ENCODE measurements at places on chromosomes 5 and 9.

DNA sequence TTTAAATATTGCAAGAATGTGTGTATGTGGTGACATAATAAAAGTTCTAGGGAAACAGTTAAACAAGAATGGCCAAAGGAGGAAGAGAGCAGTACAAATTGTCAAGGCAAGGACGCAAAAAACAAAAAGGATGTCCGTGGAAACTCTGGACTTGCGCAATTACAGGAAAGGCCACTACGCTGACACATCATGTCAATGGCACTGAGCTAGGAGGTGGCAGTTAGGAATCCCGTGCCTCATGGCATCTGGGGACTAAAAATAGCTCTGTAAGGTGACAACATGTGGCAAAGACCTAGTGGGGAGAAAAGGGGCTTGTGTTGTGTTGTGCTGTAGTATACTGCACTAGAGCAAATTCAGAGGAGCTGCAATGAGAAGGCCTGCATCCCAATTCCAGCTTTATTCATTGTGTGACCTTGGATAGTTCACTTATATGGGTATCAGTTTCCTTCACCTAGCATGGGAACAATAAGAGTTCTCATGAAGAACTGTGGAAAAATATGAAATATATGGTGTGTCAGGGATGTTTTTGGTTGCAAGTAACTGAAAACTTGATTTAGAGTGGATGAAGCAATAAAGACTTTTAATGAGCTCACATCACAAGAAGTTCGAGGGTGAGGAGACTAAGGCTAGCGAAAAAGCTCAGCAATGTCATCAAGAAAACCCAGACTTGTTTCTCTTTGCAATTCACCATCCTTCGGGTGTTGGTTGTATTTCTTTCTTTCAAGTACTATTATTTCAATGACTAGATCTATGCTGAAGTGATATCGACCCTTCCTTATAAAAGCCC is 124.1 kb upstream of the STC2 start:
- no peak overlapping the region for H3K27ac ChIP-seq
- no peak overlapping the region for H3K4me3 ChIP-seq
- no peaks in the 10 kb centered on the region for H3K27me3 ChIP-seq
- H3K4me1 ChIP-seq = no peaks in the 10 kb centered on the region
- no peak for DNase-seq

GRCh38 chr9:34059281-34059680 is 10.6 kb upstream of the UBAP2 start:
- H3K4me1 ChIP-seq = no peaks in the 10 kb centered on the region
- H3K27me3 ChIP-seq = no peaks in the 10 kb centered on the region
- no peak for DNase-seq
- no peak overlapping the region for H3K4me3 ChIP-seq
- no peak overlapping the region for H3K27ac ChIP-seq

DNA sequence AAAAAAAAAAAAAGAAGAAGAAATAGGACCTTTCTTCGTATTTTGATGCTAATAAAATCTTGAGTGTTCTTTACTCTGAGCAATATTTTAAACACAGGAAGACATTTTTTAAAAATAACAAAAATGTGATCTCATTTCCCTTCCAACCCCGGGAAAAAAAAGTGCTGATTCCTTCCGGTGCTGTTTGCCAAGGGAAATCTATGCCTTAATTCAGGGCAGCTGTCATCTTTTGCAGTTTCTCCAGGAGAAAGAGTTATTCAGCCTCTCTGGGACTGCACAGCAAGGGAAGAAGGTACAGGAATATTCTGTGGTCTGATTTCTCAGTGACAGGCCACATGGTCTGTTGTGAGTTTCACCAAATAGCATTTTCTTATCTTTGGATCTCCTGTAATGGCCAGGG is 291.9 kb upstream of the IRX1 start:
- no peak for DNase-seq
- no peak overlapping the region for H3K4me3 ChIP-seq
- no peaks in the 10 kb centered on the region for H3K36me3 ChIP-seq

- DNase-seq = no peak
- peaks cover 36% of the 10 kb centered on the region for H3K4me1 ChIP-seq
- peak overlapping the region; percentile 62 for H3K4me3 ChIP-seq
Measured at GRCh38 chr5:157460921-157461792, 1.1 kb downstream of the NIPAL4 start.

DNA sequence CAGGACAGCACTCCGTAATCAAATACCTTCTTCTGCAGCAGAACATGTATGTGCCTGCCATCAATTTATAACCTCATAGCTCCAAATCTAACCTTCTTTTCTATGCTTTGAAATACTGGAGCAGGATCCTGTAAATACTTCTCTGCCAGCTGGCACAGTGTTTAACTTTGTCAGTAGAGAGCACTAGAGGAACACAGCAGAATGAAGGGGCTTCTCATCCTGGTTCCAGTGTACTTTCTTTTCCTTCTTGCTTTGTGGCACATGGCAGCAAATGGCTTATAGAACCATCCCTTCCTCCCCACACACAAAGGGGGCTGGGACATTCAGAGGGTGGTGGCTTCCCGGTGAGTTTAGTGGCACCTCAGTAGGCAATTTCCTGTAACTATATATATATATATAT is 3.8 kb upstream of the FBXW11 start:
- DNase-seq = no peak
- H3K36me3 ChIP-seq = no peaks in the 10 kb centered on the region
- no peak overlapping the region for H3K4me3 ChIP-seq

DNA sequence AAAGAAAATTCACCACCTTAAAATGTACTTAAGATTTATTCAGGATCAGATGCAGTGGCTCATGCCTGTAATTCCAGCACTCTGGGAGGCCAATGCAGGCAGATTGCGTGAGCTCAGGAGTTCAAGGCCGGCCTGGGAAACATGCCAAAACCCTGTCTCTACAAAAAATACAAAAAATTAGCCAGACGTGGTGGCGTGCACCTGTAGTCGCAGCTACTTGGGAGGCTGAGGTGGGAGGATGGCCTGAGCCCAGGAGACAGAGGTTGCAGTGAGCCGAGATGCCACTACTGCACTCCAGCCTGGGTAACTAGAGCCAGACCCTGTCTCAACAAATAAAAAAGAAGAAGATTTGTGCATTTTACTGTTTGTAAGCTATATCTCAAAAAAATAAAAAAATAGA is 34.7 kb upstream of the GFPT2 start:
- H3K27ac ChIP-seq = no peak overlapping the region
- H3K27me3 ChIP-seq = no peaks in the 10 kb centered on the region
- H3K4me1 ChIP-seq = no peaks in the 10 kb centered on the region
- no peak overlapping the region for H3K4me3 ChIP-seq
- DNase-seq = no peak
- H3K36me3 ChIP-seq = no peaks in the 10 kb centered on the region

DNA sequence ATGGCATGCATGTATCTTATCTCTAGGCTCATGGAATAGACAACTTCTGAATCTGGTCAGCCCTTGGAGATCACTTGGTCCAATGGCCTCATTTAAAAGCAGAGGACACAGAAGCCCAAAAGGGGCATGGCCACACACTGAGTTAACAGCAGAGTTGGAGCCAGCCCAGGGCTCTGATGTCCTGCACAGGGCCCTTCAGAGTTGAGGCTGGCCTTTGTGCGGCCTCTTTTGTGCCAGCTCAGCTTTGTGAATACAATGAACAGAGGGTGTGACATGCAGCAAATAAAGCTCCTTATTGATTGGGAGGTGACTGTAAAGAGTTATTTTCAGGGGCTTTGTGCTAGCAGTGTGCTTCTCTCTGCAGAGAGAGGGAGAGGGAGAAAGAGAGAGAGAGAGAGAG is 150.1 kb upstream of the STK32A start:
- no peaks in the 10 kb centered on the region for H3K36me3 ChIP-seq
- no peak overlapping the region for H3K27ac ChIP-seq
- no peak overlapping the region for H3K4me3 ChIP-seq
- DNase-seq = no peak

DNA sequence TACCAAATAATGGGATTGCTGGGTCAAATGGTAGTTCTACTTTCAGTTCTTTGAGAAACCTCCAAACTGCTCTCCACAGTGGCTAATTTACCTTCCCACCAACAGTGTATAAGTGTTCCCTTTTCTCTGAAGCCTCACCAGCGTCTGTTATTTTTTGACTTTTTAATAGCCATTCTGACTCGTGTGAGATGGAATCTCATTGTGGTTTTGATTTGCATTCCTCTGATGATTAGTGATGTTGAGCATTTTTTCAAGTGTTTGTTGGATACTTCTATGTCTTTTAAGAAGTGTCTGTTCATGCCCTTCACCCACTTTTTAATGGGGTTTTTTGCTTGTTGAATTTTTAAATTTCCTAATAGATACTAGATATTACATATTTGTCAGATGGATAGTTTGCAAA is 28.4 kb upstream of the SUSD1 start:
- DNase-seq = no peak
- no peak overlapping the region for H3K27ac ChIP-seq
- no peaks in the 10 kb centered on the region for H3K27me3 ChIP-seq
- H3K4me1 ChIP-seq = no peaks in the 10 kb centered on the region

GRCh38 chr5:147751-148150 is 43.5 kb upstream of the LRRC14B start:
- no peak overlapping the region for H3K27ac ChIP-seq
- H3K4me3 ChIP-seq = no peak overlapping the region
- H3K4me1 ChIP-seq = no peaks in the 10 kb centered on the region
- H3K27me3 ChIP-seq = no peaks in the 10 kb centered on the region
- no peak for DNase-seq
- H3K36me3 ChIP-seq = no peaks in the 10 kb centered on the region

DNA sequence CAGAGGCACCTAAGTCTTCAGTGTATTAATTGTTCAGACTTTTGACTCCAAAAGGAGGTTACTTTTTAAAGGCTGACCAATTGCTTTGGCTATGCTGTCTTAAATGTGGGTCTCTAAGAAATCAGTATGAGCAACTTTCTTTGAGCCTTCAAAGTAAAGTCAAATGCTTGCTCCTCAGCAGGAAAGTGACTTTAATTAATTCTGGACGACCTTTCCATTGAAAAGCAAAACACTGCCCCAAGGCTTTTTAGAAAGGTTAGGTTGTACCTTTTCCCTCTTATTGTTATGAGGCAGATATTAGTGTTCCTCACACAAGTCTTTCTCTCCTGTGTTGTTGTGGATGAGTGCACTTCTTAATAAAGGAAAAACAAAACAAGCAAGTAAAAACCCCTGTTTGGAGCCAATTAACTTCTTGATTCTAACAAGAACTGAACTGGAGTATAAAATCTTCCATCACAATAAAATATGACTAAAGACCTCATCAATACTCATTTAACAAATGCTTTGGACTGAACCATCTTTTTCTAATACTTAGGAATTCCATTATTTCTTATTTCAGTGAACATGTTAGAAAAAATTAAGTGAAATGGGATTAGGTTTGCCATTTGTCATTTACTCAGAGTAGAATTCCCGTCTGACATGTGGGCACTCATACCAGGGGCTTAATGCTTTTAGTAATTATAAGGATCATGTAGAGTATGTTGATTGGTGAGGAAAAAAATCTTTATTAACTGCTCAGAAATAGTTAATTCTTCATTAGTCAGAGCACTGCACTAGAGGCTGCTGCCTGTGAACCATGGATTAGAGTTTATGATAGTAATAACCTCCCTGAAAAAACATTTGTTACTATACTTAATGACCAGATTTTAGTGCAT is 159.1 kb upstream of the ZNF608 start:
- no peak overlapping the region for H3K27ac ChIP-seq
- peaks cover 47% of the 10 kb centered on the region for H3K4me1 ChIP-seq
- no peaks in the 10 kb centered on the region for H3K27me3 ChIP-seq
- no peak overlapping the region for H3K4me3 ChIP-seq
- no peaks in the 10 kb centered on the region for H3K36me3 ChIP-seq
- no peak for DNase-seq

All from esophagus squamous epithelium (tissue), 5 donors.